ENCODE measurements at places on chromosomes 13 and 19.

- no peak for DNase-seq
Observed at GRCh38 chr13:83508771-83509301, 373.4 kb downstream of the SLITRK1 start.

- DNase-seq, result no peak
Observed at GRCh38 chr13:42078128-42078808, 29.8 kb downstream of the DGKH start.

- DNase-seq, result no peak
Observed at GRCh38 chr19:10636304-10636972, 11.1 kb downstream of the SLC44A2 start.

DNA sequence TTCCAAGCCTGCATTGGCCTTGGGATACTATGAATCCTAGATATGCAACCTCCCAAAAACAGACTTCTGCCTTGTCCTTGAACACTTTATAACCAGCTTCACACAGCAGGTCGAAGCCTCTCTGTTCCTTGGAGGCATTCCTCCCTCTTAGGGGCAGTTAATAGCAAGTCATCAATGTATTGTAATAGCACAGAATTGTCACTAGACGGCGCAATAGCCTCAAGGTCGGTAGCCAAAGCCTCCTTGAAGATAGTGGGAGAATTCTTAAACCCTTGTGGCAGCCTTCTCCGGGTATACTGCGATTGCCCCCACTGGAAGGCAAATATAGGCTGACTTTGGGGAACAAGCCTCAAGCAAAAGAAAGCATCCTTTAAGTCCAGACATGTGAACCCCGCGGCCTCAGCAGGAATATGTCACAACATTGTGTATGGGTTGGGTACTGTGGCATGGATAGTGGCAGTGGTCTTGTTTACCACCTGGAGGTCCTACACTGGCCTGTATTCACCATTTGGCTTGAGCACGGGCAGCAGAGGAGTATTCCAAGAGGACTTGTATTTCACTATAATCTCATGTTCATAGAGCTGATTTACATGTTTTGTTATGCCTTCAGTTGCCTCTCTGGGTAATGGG is 61.1 kb downstream of the ZNF431 start:
- DNase-seq, result no peak

DNA sequence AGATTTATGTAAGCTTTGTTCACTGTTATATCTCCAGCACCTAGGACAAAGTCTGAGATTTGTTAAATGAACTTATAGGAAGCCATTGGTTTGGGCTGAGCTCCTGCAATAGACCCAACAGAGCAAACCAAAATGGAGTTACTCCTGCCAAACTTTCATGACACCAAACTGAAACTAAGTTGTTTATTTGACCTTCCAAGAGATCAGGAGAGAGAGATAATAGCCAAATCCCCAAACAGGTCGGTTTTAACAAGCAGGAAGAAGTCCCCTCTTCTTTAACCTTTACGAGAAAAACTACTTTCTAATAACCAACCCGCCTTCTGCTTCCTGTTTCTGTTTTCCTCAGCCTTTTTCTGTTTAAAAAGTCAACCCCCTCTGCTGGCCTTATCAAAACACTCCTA is 54.9 kb upstream of the ATP12A start:
- no peak for DNase-seq

- no peak for DNase-seq
Observed at GRCh38 chr13:73268306-73268705, 209.5 kb downstream of the KLF5 start.

GRCh38 chr13:92175330-92175729 is 776.9 kb downstream of the GPC5 start:
- no peak for DNase-seq

- peak; percentile 99 for DNase-seq
Observed at GRCh38 chr19:7919610-7920518, at the start of gene SNAPC2. SNAPC2 (plus strand) TSS chr19:7920338; CDS start chr19:7920367, 29 bp downstream.

- no peak for DNase-seq
Observed at GRCh38 chr13:41917641-41918040, 43.3 kb downstream of the VWA8 start.

GRCh38 chr19:46068345-46069258 is 27.8 kb upstream of the IGFL4 start:
- DNase-seq, result no peak

- peak; percentile 49 for DNase-seq
Observed at GRCh38 chr13:110560601-110561343, 750 bp downstream of the RAB20 start.

DNA sequence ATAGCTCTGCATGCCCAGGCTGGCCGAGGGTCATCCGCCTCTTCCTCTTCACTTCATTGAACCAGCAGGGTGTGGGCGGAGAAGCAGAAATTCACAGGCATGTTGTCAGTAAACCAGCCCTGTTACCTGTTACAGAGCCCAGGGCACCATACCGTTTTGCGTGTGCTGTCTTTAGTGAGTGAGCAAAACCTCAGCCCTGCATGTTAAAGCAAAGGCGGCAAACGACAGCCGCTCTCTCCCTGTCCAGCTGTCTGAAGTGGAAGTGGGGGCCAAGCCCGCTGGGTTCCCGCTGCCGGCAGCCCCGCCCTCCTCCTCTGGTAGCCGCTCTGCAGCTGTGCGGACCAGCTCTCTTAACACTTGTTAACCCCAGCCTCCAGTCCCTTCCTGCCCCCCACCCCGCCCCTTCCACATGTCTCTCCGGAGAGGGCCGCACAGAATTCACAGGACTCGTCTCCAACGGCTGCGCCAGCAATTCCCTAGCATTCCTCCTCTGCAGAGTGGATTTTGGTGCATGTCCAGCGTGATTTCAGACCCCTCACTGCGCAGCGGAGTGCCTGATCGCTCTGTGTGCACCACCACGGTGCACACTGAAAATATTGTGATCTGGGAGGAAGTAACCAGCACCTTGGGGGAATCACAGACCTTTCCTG is 12.7 kb downstream of the KLHL26 start:
- DNase-seq, result no peak

- peak; percentile 54 for DNase-seq
Observed at GRCh38 chr19:50513746-50514345, at the start of gene ASPDH. ASPDH (minus strand) TSS chr19:50513913; CDS start chr19:50513823, 90 bp downstream.

- no peak for DNase-seq
Observed at GRCh38 chr19:42032431-42032830, 37.6 kb downstream of the GRIK5 start.

- DNase-seq, result no peak
Observed at GRCh38 chr19:46288896-46289588, 7.8 kb upstream of the HIF3A start.

DNA sequence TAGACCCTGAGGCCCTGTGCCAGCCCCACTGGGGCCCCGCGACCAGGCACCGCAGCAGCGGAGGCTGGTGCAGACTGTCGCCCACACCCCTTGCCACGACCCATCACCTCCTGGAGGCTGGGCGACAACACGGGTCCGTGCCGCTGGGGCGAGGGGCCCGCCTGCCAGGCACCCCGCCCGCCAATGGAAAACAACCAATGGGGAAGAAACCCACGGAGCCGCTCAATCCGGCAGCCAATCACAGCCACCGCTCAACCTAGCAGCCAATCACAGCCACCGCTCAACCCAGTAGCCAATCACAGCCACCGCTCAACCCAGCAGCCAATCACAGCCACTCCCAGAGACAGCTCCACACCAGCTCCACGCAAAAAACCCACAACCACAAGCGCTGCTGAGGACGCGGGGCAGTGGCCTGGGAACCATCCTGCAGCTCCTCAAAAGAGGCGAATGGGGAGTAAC is 29.7 kb downstream of the GPX4 start:
- no peak for DNase-seq

- DNase-seq, result no peak
Observed at GRCh38 chr13:42246541-42246940, 25.4 kb upstream of the AKAP11 start.

All from liver (tissue), 10 donors.